Hypothalamus (tissue), 51 donors: ENCODE measurements at places on chromosomes 11 and 22.

- no peak for DNase-seq
Observed at GRCh38 chr11:28072321-28072720, 35.6 kb downstream of the KIF18A start.

GRCh38 chr11:18088966-18089365 is 16.9 kb downstream of the SAAL1 start:
- no peak for DNase-seq

DNA sequence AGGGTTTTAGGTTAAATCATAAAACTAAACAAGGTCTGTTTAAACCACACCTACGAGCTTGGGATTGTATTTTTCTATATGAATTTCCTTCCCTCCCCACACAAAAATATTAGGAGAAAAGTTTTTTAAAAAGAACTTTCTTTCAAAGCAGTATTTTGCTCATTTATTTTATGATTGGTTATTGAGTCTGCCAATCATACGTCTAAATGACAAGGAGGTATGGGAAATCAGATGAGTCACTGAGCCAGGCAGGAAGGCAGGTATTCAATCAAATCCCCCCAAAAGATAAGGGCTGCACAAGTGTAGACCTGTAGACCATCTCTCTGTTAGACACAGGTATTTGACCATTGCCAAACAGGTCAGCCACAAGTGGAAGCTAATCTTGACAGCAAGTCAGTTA is 440.1 kb upstream of the CCDC90B start:
- DNase-seq: no peak

GRCh38 chr22:21759093-21759492 is 23.5 kb upstream of the YPEL1 start:
- DNase-seq: no peak

- DNase-seq: no peak
Observed at GRCh38 chr11:73636249-73636648, 10.1 kb upstream of the PLEKHB1 start.

DNA sequence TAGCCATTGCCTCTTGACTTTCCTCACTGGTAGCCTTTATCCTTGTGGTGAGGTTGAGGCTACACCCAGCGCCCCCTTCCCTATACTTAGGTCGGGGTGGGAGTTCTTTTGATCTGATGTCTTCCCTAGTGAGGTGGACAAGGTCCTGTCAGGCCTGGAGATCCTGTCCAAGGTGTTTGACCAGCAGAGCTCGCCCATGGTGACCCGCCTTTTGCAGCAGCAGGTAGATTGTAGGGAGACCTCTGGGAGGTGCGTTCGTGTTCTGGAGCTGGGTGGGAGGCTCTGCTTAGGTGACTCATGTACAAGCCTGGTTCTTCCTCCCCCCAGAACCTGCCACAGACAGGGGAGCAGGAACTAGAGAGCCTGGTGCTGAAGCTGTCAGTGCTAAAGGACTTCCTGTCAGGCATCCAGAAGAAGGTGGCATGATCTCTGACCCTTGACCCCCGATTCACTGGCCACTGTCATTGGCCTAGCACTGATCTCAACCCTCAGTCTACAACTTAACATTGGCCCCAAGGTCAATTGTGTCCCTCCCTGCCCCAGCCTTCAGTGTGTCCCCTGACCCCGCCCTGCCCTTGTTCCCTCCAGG is 4.9 kb downstream of the INPPL1 start:
- no peak for DNase-seq

DNA sequence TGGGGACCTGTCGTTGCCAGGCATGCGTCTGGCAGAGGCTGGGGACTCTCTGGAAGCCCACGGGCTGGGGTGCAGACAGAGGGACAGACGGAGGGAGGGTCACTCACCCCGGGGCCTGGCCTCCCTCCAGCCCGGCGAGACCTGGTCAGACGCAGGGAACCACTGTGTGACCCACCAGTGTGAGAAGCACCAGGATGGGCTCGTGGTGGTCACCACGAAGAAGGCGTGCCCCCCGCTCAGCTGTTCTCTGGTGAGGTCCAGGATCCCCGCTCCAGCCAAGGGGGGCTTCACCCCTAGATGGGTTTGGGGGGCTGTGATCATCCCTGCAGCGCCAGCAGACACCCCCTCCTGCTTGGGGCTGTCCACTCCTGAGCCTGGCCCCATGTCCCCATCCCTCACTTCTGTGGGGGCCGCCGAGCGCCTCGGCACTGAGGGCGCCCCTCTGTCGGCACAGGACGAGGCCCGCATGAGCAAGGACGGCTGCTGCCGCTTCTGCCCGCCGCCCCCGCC is 23.6 kb upstream of the MUC5B start:
- no peak for DNase-seq

DNA sequence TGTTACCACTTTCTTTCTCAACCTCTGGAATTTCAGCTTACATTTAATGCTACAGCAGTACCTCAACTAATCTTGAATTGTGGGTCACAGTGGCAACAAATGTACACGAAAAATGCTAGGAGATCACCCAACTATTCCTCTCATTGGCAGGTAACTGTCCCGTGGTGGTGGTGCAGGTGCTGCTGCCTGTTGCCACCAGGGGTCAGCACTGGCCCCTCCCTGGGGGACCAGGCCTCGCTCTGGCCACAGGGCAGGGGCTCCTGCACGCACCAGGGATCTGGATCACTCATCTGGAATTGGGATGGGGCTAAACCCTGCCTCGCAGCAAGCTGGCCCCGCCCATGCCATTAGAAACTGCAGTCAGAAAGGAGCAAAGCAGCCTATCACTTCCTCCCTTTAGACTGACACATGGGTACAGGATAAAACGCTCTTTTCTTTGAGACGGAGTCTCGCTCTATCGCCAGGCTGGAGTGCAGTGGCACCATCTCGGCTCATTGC is 6.9 kb upstream of the POLDIP3 start:
- DNase-seq: no peak

GRCh38 chr11:4496557-4497248 is 14.3 kb downstream of the OR52K1 start:
- no peak for DNase-seq

- DNase-seq: no peak
Observed at GRCh38 chr11:73466643-73467042, 90.4 kb downstream of the RELT start.

GRCh38 chr11:77617892-77618291 is 19.7 kb downstream of the CLNS1A start:
- no peak for DNase-seq

DNA sequence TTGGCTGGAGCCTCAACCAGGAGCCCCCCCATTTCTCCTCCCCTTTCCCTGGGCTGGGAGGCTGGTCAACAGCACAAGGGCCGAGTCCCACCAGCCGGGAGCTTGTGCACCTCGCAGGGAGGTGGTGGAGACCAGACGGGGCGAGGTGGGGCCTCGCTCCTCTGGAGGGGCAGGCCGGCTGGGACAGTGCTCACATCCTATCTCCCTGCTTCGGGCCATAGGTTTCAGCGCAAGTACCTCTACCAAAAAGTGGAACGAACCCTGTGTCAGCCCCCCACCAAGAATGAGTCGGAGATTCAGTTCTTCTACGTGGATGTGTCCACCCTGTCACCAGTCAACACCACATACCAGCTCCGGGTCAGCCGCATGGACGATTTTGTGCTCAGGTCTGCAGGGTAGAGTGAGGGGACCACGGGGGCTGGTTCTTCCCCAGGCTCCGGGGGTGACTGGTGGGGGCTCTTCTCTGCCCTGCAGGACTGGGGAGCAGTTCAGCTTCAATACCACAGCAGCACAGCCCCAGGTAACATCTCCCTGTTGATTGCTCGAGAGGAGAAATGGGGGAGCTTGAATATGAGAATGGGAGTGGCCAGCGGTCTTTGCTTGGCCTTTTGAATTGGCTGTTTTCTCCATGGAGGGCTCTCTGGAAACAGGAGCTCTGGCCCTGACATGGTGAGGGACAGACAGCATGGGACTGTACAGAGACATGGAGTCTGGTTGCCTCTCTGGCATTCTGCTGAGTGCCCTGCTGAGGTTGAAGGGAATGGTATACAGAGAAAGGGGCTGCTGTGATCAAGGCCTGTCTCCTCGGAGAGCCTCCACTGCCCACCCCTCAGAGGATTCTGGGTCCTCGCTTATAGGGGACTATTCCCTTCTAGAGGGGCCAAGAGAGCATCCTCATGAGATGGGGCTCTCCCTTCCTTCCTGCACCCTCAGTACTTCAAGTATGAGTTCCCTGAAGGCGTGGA is 3.3 kb downstream of the SIDT2 start:
- no peak for DNase-seq

GRCh38 chr11:35647421-35648093 is 15.0 kb upstream of the TRIM44 start:
- no peak for DNase-seq

DNA sequence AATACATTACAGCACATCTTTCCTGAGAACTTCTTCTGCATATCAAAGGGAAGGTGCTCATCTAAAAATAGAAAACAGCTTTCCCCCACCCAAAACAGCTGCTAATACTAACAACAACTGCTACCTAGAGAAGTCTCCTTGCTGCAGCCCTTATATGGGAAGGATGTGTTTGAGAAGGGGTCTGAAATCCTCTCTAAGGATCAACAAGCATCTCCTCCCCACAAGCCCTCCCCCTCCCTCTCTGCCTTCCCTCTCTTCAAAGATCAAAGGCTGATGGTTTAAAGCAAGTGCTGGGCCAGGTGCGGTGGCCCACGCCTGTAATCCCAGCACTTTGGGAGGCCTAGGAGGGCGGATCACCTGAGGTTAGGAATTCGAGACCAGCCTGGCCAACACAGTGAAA is 33.5 kb downstream of the SCUBE2 start:
- DNase-seq: no peak
